ENCODE measurements at places on chromosomes 7 and 10.

- DNase-seq, result no peak
These were observed 15.2 kb downstream of the FAM20C start for GRCh38 chr7:207418-208129.

DNA sequence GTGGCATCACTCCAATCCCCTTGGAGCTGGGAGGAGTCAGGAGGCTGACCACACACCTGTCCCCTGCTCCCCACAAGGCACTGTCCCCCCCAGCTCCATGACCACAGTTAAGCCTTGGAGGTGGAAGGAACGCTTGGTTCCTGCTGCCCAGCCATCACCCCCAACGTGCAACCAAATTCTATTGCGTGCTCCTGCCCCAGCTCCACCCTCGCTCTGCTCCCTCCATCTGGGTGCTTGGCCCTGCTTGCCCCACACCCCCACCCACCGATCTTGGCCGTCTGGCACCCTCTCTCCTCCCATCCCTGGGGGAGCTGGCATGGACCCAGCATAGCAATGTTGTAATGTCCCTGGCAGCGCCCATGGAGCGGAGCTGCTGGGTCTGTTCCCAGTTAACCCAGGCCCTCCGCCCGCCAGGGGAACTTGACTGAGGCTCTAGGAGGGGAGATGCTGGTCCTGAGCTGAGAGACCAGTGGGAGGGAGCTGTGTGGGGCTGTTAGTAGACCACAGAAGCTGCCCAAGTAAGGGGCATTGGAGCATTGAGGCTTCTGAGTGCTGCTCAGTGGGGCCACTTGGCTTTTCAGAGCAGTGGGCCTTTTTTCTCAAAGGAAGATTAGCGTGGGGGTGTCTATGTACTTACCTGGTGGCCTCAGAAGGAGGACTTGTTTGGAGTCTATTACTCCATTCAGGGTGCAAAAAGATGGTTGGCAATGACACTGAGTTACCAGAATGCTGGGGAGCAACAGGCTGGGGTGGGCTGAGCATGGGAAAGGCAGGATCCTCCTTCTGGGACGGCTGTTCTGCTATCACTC lies 1.1 kb downstream of the EPHB6 start:
- no peak for DNase-seq

DNA sequence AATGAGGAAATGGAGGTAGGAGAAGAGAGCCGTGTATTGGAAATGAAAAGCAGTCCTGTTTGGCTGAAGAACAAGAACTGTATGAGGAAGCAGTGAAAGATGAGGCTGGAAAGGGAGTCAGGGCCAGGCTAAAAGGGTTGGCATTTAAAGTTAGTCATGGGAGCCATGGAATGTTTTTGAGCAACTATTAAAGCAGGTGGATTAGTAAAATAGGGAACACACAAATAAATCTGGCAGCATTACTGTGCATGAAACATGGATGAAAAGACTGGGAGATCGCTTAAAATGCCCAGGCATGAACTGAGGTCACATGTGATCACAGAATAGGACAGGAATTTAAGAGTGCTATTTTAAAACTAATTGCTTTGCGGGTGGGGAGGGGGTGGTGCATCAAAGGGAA lies 1.4 kb upstream of the IFRD1 start:
- DNase-seq, result no peak

- no peak for DNase-seq
These were observed 103.7 kb downstream of the KCNMA1 start for GRCh38 chr10:77533887-77534278.

GRCh38 chr10:61943674-61944378 lies 42.3 kb downstream of the ARID5B start:
- DNase-seq, result no peak

GRCh38 chr10:15427843-15428414 lies 56.8 kb upstream of the FAM171A1 start:
- no peak for DNase-seq

DNA sequence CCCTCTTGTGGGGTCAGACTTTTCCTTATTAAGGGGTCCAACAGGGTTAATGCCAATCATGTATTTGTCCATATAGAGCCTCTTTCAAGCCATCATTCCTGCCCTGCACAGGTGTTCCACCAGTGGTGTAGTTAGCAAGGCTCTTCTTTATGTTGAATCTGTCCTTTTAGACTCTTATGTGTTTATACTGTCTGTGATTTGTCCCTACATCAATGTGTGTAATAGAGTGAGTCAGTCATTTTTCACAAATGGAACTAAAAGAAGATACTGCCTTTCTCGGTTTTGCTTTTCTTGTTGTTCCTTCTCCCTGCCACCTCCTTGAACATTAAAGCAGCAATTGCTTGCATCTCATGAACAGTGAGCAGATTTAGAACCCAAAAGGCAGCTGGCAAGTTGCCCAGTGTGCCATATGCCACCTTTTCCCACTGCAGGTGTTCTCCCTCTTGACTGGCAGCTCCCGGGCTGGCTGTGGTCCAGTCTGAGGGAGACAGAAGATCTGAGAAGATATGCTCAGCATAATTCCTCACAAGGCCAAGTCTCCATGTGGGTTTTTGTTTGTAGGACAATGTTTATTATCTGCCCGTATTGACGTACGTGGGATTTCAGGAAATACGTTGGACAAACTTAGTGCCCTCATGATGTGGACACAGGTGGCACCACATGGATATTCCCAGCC lies 154.1 kb downstream of the LHFPL3 start:
- DNase-seq, result no peak

DNA sequence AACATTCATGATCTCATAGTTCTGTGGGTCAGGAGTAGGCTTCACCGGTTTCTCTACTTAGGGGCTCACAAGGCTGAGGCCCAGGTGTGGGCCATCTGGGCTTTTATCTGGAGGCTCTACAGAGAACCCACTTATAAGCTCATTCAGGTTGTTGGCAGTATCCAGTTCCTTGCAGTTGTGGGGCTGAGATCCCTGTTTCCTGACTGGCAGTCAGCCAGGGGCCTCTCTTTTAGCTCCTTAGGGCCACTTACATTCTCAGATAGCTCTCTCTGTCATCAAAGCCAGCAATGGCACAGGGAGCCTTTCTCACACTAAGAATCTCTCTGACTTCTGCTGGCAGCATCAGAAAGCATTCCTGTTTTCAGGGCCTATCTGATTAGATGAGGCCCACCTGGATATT lies 18.2 kb upstream of the HECTD2 start:
- DNase-seq, result no peak

DNA sequence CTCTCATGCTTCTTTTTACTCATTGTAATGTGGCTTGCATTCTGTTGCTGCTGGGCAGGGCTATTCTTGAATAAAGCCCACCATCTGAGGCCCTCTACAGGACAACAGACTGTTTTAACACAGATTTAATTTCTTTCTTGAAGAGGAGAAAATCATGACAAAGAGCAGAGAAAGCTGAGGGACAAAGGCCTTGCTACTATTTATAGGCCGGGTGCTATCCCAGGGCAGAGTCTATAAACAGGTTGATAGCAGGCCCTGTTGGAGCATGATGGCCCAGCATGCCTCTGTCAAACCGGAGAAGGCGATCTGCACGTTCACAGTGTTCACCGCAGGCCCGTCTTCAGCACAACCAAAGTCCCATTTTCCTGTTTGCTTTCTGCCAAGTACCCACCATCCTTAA lies 3.0 kb downstream of the VIPR2 start:
- DNase-seq, result no peak

- no peak for DNase-seq
These were observed 175.4 kb downstream of the SKAP2 start for GRCh38 chr7:26688936-26689506.

GRCh38 chr10:60643874-60644273 lies 134.4 kb upstream of the CDK1 start:
- DNase-seq, result no peak

GRCh38 chr10:57621466-57621865 lies 646.2 kb downstream of the IPMK start:
- DNase-seq, result no peak

DNA sequence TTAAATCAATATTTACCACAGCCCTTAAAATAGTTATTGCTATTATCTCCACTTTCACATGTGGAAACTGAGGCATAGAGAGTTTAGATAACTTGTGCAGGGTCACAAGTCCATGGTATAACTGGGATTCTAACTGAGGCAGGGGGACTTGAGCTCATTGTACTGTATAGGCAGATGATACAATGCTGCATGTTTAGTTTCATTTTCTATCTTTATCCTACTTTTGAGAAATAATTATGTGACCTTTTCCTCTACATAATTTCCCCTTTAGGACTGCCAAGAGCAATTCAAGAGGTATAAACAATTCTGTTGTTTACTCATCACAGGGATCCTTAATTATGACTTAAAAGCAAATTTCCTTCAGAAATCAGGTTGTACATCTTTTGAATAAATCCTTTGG lies 193.1 kb downstream of the SUGCT start:
- DNase-seq, result no peak

GRCh38 chr10:89454561-89455347 lies 40.4 kb downstream of the IFIT5 start:
- no peak for DNase-seq

GRCh38 chr10:104077247-104077646 lies 8.4 kb downstream of the COL17A1 start:
- DNase-seq, result no peak

GRCh38 chr10:101607124-101607523 lies 19.0 kb downstream of the DPCD start:
- no peak for DNase-seq

GRCh38 chr7:142808802-142809583 lies 38.2 kb downstream of the PRSS2 start:
- DNase-seq, result no peak

DNA sequence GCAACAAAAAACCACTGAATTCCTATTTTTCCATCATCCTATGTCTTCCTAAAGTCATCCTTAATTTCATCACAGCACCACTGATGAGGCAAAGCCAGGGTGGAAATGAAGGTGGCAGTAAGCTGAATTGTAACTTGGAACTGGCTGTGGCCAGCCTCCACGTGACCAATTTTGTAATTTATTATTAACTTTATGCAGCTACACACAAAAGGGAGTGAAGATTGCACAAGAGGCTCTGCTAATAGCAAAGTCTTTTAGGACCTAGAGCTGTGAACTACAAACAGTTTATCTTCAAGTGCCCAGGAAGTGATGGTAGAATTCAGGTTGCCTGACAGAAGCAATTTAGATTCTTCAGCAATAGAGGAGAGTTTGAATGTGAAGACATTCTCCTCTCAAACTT lies 176.4 kb downstream of the CCDC71L start:
- DNase-seq, result no peak

- DNase-seq, result no peak
These were observed 8.1 kb downstream of the ZNF746 start for GRCh38 chr7:149489391-149490024.

GRCh38 chr10:5447056-5447455 lies 34.7 kb downstream of the NET1 start:
- DNase-seq, result no peak

DNA sequence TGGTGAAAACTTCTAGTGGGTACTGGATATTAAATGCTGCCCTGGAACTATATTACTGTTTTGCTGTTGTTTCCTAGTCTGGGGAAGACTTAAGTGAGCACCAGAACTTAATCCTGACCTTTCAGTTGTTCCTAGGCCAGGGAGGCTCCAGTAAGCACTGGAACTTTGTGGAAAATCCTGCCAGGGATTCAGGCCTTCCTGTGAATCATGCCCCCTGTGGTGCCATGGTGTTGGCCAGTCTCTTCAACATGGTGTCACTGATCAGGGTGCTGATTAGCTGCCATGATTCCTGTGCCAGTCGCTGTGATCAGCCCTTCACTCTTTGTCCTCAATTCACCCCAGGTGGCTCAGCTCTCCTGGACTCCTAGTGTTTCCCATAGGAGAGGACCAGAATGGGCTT lies 8.5 kb upstream of the AOAH start:
- DNase-seq, result no peak

DNA sequence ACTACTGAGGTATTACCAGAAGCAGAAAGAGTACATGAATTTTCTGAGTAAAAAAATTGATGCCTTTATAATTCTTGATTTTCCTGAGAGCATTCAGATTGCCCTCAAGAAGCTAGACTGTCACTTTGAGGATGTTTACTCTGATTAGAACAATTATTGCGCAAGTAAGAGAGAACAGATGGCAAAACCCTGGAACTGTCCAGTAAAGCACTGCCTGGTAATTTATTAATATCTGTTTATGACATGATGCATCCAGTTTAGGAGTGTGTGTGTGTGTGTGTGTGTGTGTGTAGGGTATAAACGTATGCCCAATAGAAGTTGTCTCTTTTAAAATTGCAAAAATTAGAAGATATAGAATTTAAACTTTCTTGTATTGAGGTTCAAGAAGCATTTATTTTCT lies 379.7 kb downstream of the PHTF2 start:
- DNase-seq, result no peak

GRCh38 chr10:10193848-10194247 lies 823.8 kb upstream of the CELF2 start:
- no peak for DNase-seq

DNA sequence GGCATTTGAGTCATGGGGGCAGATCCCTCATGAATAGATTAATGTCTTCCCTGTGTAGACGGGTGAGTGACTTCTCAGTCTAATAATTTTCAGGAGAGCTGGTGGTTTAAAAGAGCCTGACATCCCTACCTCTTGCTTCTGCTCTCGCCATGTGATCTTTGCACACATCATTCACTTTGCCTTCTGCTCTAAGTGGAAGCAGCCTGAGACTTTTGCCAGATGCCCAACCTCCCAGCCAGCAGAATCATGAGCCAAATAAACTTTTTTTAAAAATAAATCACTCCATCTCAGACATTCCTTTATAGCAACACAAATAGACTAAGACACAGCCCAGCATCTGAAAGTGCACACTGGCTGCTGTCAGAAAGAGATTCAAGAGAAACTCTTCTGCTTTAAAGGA lies 155.2 kb downstream of the ZNF365 start:
- DNase-seq, result no peak

DNA sequence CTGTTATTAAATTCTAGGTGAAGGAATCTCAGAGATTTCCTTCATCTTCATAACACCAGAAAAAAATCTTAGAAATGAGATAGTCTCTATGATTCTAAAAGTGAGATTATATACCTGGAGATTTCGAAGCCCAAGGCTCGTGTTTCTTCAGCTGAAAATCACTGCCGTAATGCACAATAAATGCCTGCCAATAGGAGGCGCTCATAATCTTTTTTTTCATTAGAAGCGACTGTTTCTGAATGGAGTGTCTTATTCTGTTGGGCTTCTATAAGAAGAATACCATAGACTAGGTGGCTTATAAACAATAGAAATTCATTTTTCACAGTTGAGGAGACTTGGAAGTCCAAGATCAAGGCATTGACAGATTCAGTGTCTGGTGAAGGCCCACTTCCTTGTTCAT lies 294.7 kb downstream of the PRKG1 start:
- DNase-seq, result no peak

DNA sequence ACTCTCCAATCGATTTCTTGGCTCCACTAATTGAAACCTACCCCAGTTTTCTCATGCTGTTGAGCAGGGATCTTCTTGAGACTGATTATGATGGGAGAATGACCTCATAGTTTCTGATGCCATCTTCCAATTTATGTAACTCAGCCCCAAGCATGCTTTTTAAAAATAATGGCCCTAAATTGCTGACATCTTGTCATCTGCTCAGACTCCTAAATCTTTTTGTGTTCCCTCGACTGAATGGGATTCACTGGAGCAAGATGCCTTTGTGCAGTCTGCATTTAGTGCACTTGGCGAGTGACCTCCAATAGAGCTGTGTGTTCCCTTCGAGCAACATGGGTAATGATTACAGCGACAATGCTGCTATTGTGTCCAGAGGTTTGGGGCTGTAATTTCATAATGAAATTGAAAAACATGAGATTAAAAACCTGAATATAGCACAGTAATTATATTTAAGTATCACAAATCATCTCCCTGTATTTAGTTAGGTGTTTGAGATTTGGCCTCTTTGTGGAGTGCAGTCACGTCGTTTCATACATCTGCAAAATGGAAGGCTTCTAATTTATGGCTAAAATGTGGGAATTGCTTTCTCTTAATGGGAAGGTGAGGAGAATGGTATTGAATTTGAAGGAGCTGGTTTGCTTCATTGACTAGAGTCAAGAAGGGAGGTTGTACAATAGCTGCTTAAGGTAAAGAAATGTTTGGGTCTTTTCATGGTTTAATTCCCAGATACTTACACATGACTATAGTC lies 192.9 kb downstream of the AUTS2 start:
- no peak for DNase-seq

Data from glutamatergic neuron (in vitro differentiated cells).